Fibroblast of pulmonary artery (primary cell): ENCODE measurements at places on chromosomes 6 and 20.

GRCh38 chr20:57838670-57839151 lies 128.9 kb upstream of the PMEPA1 start:
- no peak for DNase-seq

GRCh38 chr6:108559884-108560462 lies 744 bp upstream of the FOXO3 start:
- DNase-seq, result peak; percentile 73

GRCh38 chr20:8394308-8394945 lies 262.4 kb downstream of the PLCB1 start:
- peak; percentile 64 for DNase-seq

DNA sequence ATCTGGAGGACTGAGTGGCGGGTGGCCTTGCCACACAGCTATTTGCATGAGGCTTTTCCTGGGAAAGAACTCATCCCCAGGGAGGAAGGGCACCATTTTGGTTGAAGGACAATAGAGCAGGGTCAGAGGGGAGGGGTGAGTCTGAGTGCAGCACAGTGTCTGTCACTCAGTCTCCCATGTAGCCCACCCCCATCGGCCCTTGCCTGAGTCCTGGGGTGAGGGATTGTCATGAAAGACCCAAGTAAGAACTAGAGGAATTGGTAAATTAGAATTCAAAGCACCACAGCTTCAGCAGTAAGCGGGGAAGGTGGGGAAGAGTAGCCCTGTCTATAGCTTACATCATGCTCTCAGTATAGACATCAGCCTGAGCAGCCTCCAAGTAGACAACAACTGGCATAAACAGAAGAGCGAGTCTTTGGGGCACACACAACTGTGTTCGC lies 90.4 kb upstream of the TMEM30A start:
- DNase-seq, result peak; percentile 33

DNA sequence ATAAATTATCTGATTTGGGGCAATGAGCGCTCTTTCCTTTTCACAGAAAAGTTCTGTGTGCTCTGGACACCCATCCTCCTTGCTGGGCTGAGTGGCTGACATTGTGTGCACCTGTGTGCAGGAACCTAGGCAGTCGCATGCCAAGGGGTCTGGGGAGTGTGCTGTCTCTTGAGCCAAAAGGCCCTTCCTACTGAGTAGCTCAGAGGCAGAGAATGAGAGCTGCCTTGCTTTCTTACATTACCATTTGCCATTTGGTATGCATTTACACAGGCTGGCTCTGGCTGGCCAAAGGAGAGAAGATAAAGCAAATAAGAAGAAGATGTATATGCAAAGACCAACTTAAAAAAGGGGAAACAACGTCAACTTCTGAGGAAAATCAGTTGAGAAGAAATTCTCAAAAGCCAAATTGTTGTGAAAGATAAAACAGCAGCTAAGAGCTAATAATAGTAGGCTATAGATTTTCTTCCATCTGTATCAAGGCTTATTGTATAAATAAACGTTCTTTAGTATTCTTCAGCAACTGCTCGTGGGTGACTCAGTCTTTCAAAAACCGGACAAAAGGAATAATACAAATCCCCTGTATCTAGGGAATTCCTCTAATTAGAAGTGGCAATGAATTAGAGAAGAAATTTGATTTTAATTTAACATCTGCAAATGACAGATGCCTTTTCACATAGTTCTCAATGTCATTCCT lies 121.9 kb downstream of the INSM1 start:
- DNase-seq, result no peak

DNA sequence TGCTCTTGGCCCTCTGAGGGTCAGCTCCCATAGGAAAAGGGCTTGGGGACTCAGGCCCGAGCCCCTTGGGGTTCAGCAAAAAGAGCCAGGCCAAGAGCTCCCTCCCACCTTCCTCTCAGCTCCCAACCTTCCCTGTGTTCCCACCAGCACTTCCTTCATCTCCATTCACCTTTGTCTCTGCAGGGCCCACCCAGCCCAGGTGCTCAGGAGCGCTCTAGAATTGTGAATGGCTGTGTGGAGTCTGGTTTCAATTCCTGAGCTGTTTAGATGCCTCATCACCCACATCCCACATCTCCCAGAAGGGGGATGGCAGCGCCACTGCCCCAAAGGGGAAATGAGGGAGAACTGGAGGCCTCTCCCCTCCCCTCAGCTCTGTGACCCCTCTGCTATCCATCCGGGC lies 7.7 kb downstream of the GRM4 start:
- no peak for DNase-seq

DNA sequence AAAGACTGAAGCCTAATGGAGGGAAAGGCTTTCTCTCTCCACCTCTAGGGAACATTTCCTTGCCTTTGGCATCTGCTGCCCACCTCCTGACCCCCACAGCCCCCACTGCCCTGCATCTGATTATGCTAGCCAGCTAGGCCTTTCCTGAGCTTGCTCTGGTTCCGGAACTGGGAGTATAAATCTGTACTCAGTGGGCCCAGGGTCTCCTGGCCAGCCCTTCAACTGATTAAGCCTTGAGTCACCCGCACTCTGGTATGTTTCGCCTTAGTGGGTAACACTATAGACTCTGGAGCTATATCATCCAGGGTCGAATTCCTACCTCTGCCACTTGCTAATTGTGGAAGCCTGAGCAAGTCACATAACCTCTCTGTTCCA lies 45.6 kb upstream of the RIPOR2 start:
- peak; percentile 40 for DNase-seq

DNA sequence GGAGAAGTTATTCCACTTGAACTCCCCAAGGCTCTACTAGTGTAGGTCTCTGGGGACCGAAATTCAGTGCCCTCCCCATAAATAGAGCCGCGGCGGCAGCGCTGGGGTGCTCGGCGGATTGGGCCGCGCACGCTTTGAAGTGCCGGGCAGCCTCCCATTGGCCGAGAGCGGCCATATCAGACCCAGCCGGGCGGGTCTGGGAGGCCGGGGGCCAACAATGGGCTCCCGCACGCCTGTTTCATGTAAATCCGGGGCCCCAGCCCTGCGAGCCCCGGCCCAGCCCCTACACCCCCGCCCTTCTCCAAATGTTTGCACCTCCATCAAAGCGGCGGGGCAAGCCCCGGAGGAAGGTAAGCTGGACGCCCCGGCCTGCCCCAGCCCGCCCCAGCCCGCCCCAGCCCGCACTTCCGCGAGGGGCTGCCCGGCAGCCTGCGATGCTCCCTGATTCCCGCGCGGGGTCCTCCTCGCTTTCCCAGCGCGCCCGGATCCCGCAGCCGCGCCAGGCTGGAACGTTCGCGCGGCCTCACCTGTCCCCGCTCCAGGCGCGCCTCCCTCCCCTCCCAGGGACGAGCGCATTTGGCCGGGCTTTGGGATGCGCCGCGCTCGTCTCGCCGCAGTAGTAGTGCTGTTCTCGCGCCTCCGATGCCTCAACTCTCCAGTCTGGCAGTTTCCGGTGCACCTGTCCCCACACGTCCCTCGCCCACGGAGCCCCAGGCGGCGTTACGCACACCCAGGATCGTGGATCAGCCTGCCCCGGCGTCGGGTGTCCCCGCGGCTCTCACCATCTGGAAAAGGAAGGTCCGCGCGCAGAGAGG lies at the start of gene TBXT:
TSS of gene TBXT (minus strand) at position 51 of the 815 bp plus-strand sequence. CDS start 260 bp downstream, outside the sequence.
- DNase-seq, result no peak
